Right lung (tissue), 10 donors: ENCODE measurements at places on chromosomes 4 and X.

DNA sequence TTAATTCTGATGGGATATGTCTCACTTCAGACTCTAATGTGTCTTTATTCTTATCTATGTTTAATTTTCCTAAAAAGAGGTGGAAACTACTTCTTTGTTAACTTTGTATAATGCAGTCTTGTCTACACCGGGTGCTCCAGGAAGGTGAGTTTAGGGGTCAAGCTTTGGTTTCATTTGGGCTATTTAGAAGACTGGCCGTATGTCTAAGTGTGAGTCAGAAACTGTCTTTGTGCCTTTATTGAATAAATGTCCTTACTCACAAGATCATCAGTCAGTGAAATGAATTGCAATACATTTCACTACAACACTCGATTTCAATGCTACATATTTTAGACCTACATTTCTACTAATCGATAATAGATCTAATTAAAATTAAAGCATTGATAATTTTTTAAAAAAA, 56.2 kb downstream of the PROM1 start:
- no peak for DNase-seq

DNA sequence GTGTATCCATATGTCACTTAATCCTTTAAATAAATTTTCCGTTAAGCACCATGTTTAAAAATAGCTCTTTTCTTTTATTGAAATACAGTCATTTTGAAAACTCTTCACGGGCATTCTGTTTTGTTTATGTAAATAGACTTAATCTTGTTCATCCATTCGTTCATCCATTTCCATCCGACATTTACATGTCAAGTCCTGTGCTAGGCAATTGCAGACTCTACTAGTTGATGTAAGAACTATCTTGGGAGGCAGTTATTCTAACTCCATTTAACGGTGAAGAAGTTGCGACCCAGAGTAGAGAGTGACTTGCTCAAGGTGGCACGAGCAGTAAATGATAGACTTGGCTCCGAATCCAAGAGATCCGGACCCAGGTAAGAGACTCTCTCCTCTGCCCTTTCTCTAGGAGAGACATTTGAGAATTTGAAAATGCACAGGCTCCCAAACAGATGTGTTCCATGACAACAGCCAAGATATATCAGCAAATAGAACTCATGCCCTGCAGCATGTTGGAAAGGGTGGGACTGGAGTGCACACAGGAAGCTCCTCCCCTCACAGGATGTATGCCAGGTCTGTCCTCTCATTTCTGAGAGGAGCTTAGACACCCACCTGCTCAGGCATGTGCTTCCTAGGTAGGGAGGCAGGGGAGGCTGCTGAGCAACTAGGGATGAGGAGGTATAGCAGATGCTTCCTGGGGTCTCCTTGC, 64.5 kb downstream of the DRD5 start:
- no peak for DNase-seq

GRCh38 chr4:168758351-168758876, 251.6 kb downstream of the CBR4 start:
- no peak for DNase-seq

GRCh38 chr4:37998226-37998625, 38.0 kb downstream of the PTTG2 start:
- DNase-seq, result no peak

DNA sequence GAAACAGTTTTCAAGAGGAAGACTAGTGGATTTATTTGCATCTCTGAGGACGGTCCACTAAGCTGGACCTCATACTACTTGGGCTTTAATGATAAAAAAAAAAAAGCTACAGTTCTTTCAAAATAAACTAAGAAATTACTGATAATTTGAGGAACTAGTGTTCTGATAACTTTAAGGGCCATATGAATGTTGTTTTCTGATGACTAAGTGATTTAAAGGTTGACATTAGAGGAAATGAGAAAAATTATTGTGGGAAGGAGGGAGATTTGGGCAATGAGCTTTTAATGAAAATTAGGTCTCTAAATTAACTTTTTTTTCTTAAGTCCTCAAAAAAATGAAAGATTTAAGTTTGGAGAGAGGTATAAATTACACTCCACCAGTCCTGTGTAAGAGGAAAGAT, 60.8 kb upstream of the IL2 start:
- DNase-seq, result no peak

GRCh38 chrX:7054219-7055216, 93.0 kb upstream of the STS start:
- DNase-seq, result no peak

- no peak for DNase-seq
Observed at GRCh38 chr4:26953770-26954423, 93.3 kb downstream of the STIM2 start.
